ENCODE measurements at places on chromosomes 11 and 22. TPM values are rescaled to one million over a fixed set of nuclear protein-coding genes. Genes with fewer than 3 reads are reported as not detected.

The ROBO4 gene
- not detected for total RNA-seq

The OR5D14 gene
- total RNA-seq = not detected

The CECR2 gene
- total RNA-seq = 0.53 TPM

The POTEH gene
- total RNA-seq = 1.2 TPM

The ZDHHC13 gene
- total RNA-seq = 28.1 TPM

The TRIM48 gene
- not detected for total RNA-seq

DNA sequence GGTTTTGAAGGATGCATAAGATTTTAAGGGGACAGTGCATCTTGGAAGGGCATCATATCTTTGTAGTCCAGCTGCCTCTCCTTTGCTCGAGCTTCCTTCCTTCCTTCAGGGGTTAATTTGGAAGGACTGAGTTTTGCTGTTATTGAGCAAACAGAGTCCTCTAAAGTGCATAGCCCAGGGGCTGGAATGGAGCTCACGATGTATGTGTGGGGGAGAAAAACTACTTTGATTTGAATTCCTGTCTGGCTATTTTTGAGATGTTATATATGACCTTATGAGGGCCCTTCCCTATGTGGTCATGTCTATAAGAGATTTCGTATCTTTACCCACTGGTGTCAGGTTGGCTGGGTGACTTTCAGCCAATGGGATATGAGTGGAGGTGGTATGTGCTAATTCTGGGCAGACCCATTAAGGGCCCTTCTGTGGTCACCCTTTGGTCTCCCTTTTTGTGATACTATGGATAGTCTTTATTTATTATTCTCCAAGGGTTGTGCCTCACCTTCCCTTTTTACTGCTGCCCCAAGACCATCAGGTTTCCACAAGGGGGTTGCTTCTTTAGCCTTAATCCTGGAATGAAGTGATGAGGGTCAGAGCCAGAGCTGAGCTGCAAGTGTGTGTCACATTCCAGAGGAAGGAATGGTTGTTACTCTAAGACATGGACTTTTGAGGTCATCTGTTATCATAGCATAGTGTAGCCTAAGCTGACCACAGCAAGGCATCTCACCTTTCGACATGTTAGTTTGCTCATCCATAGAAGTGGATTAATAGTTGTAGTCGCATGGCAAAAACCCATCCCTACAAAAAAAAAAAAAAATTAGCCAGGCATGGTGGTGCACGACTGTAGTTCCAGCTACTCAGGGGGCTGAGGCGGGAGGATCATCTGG is 54.6 kb downstream of the LRRC74B start:
- no peak for DNase-seq

- peak; percentile 35 for DNase-seq
Measured at GRCh38 chr22:26484360-26484706, 656 bp downstream of the SRRD start.

DNA sequence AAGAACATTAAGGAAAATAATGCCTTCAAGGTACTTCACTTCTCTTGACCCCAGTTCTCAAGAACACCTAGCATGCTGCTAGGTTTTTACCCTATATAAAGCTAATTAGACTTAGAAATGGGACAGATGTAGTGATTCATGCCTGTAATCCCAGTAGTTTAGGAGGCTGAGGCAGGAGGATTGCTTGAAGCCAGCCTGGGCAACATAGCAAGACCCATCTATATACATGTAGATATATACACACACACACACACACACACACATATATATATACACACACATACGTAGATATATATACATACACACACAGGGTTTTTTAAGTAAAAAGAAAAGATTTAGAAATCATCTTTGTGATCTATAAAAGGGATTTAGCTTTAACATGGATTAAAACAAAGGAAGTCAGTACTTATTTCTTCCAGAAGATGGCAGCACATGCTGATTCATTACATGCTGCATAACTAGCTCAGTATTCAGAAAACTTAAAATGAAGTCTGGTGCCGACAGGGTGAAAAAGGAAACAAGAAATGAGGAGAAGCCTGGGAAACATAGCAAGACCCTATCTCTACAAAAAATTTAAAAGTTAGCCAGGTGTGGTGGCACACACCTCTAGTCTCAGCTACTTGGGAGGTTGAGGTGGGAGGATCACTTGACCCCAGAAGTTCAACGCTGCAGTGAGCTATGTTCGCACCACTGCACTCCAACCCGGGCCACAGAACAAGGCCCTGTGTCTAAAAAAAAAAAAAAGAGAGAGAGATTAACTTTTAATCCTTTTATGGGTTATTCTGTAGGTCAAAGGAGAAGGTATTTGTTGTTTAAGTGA is 28.5 kb upstream of the RBX1 start:
- DNase-seq = peak; percentile 74

DNA sequence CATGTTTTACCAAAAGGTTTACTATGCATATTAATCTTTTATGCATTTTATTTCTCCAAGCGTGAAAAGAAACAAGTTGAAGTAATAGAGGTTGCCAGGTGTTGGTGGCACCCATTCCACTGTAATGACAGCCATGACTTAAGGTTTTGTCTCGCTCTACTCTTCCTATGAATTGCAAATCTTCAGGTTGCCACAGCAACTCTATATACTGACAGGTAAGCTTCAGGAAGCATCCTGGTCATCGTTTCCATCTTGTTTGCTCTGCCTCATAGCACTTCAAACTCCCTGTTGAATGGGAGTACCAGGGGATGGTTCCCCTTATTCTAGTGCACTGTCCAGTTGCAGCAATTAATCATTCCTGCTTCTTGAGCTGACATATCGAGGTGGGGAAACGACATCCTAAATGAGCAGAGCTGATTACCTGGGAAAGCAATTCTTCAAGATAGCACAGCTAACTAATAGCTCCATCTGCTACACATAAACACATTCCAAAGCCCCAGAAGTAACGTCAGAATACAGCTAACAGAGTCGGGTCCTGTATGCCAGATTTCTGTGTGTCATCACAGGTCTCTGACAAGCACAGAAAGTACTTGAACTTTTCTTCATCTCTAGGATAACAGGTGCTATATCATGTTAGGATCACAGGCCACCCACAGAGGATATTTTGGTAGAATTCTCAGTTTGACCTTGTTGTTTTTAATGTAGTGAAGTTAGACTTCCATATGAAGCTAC is 80.3 kb downstream of the CADM1 start:
- DNase-seq = no peak

DNA sequence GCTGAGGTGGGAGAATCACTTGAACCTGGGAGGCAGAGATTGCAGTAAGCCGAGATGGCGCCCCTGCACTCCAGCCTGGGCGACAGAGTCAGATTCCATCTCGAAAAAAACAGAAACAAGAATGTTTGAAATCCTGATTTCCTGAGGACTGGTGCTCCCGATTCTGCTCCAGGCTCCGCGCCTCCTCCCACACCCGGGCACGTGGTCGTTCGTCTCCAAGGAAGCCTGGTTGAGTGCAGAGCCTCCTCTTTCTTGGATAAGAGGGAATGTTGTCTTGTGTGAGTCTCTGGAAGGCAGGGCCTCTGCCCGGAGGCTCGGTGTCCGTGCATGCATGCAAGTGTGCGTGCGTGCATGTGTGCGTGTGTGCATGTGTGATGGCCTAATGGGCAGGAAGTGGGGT is 30.1 kb downstream of the BRSK2 start:
- no peak for DNase-seq

DNA sequence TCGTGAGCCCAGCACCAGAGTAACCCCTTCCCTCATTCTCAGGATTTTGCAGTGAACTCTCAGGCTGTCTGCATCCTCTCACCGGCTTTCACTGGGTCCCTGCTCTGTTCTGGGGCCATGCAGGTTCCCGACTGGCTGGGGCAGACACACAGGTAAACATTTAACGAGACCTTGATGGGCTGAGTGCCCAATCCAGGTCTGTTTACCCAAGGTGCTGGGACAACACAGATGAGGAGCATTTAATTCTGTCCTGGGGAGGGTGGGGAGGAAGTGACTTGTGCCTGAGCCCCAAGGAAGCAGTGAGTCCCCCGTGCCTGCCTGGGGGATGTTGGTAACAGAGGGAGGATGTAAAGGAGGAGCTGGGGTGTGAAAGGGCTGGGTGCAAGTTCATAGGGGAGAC is 4.4 kb downstream of the BIK start:
- DNase-seq = peak; percentile 45

DNA sequence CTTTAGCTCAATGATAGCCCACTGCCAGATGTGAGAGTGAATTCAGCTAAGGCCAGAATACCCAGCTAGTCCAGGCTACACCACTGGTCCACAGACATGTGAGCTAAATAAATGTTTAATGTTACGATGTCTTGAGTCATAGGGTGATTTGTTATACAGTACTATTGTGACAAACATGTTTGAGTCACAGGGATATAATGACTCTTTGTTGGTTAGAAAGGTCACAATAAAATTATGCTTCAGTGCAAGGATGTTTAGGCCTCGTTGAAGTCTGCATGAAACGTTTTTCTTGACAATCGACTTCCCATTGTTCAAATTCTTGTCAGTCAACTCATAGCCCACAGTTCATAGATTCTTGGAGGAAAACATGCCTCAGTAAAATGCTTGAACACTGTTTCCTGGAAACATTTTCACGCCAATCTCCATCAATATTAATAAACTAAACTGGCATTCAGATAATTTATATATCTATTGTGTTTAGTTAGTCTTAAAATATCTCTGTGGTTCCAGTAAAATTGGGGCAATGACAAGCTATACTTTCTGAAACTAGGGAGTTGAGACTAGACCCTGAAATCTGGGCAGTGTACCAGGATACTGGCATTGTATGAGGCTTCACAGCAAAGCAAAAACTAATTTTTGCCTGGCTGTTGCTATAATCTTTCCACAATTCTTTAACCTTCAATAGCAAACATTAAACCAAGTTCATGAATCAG is 650.8 kb upstream of the KIRREL3 start:
- DNase-seq = no peak

- DNase-seq = peak; percentile 62
Measured at GRCh38 chr11:46127150-46127638, 5.9 kb upstream of the PHF21A start.

DNA sequence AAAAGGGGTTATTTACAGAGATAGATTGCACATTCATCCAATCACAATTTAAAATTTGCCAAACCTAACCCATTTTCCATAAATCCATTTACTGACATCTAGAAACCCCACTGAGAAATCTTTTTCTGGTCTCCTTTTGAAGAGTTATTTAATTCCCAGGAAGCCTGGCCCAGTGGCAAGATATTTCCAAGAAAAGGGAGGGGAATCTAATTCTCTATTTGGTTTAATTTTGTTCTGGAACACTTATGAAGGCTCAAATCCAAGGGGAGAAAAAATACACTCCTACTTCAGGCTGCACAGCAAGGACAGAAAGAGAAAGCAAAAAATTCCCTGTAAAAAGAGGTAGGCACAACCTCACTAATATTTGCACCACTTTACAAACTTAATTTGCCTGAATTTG is 88.2 kb upstream of the LDLRAD3 start:
- no peak for DNase-seq

- DNase-seq = no peak
Measured at GRCh38 chr22:44586351-44586990, 88.4 kb upstream of the RTL6 start.

DNA sequence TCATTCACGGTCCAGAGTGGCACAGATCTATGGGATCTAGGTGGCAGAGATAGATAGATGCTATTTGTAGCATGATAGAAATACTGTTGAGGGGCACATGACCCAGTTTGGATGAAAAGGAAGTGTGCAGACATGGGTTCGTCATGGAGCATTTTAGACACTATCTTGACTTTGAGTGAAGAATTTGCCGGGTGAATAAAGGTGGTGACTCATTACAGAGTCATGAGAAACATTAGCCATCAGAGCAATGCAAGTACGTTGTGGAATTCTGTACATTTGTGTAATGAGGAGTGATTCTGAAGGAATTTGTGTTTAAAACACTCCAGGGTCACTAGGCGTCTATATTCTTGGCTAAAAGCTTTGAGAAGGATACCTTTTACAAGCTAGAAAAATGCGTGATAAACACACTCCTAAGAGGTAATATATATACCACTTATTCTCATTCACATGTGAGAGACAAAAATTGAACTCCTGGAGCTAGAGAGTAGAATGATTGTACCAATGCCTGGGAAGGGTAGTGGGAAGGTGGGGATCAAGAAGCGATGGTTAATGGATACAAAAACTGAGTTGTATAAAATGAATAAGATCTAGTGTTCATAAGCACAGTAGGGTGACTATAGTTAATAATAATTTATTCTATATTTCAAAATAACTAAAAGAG is 593.7 kb upstream of the LUZP2 start:
- DNase-seq = no peak

- DNase-seq = no peak
Measured at GRCh38 chr11:126591966-126592489, 236.5 kb downstream of the ST3GAL4 start.

DNA sequence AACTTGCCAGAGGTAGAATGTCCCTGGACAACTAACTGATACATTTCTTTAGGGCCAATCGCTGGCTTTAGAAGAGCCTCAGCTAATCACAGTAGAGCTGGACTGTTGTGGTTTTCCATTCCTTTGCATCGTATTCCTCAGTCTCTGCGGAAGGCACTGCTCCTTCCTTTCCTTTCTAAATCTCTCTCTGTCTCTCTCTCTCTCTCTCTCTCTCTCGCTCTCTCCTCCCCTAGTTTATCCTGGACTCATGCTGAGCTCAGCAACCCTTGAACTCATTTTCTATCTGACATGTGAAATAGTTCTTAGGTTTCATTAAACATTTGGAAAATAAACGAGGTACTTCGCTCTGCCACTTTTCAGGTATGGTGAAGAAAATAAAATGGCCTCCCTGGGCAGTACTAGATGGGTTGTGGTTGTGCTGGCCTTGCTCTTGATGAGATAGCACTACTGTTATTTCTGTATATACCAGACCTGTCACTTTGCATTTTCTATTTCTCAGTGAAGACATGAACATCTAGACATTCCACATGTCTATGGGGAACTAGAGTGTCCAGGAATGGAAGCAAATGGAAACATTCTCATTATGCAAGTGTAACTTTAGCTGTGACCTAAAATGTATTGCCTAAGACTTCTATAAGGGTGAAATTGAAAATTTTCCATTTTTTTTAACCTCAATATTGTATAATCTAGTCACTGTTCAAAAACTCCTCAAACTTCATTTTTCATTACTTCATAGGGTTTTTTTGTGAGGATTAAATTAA is 12.0 kb upstream of the SESN3 start:
- no peak for DNase-seq

Measured in OCI-LY7 (cell line).